Spinal cord (tissue), 10 donors: ENCODE measurements at places on chromosomes 1 and 21. TPM values are rescaled to one million over a fixed set of nuclear protein-coding genes. Genes with fewer than 3 reads are reported as not detected.

RPTN gene
- not detected for polyA plus RNA-seq

C1orf116 gene
- polyA plus RNA-seq: 0.30 TPM

ITGB2 gene
- polyA plus RNA-seq: 20.9 TPM

INAVA gene
- 19.5 TPM for polyA plus RNA-seq

C1orf94 gene
- 1.1 TPM for polyA plus RNA-seq

PTPRC gene
- 3.7 TPM for polyA plus RNA-seq

SH2D5 gene
- polyA plus RNA-seq: 8.7 TPM

FCRL1 gene
- 0.08 TPM for polyA plus RNA-seq

FAM20B gene
- 43.6 TPM for polyA plus RNA-seq

CELA2B gene
- polyA plus RNA-seq: 1.0 TPM

MSH4 gene
- 0.49 TPM for polyA plus RNA-seq

OR2L13 gene
- polyA plus RNA-seq: 5.8 TPM

KCNH1 gene
- 3.8 TPM for polyA plus RNA-seq

POLR3GL gene
- 42.3 TPM for polyA plus RNA-seq
